ENCODE measurements at places on chromosomes 13 and 19. TPM values are rescaled to one million over a fixed set of nuclear protein-coding genes. Genes with fewer than 3 reads are reported as not detected.
A peak's percentile ranks its signal among the peaks of the same experiment; 100 is the strongest.

GRCh38 chr13:88384542-88384941 lies 713.4 kb downstream of the SLITRK5 start:
- no peak for DNase-seq
- no peak overlapping the region for H3K27ac ChIP-seq
- H3K4me1 ChIP-seq, result no peaks in the 10 kb centered on the region

GRCh38 chr19:51158474-51159129 lies 16.5 kb downstream of the SIGLEC7 start:
- H3K27me3 ChIP-seq, result no peaks in the 10 kb centered on the region
- DNase-seq, result peak; percentile 73
- no peaks in the 10 kb centered on the region for H3K36me3 ChIP-seq
- no peaks in the 10 kb centered on the region for H3K4me1 ChIP-seq
- no peak overlapping the region for H3K27ac ChIP-seq

DNA sequence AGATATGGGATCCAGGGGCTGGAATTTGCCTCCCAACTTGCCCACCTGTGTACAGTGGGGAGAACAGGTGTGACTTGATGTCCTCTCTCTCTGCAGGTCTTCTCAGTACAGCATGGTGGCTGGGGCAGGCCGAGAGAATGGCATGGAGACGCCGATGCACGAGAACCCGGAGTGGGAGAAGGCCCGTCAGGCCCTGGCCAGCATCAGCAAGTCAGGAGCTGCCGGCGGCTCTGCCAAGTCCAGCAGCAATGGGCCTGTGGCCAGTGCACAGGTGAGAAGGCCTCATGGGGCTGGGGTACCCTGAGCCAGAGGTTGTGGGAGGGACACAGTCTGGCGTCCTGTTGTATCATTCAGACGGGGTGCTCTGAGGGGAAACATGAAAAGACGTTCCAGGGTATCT lies 3.0 kb downstream of the LENG8 start:
- H3K36me3 ChIP-seq, result peaks cover 71% of the 10 kb centered on the region
- H3K27me3 ChIP-seq, result no peaks in the 10 kb centered on the region
- H3K27ac ChIP-seq, result no peak overlapping the region
- peaks cover 14% of the 10 kb centered on the region for H3K4me1 ChIP-seq
- no peak for DNase-seq

DNA sequence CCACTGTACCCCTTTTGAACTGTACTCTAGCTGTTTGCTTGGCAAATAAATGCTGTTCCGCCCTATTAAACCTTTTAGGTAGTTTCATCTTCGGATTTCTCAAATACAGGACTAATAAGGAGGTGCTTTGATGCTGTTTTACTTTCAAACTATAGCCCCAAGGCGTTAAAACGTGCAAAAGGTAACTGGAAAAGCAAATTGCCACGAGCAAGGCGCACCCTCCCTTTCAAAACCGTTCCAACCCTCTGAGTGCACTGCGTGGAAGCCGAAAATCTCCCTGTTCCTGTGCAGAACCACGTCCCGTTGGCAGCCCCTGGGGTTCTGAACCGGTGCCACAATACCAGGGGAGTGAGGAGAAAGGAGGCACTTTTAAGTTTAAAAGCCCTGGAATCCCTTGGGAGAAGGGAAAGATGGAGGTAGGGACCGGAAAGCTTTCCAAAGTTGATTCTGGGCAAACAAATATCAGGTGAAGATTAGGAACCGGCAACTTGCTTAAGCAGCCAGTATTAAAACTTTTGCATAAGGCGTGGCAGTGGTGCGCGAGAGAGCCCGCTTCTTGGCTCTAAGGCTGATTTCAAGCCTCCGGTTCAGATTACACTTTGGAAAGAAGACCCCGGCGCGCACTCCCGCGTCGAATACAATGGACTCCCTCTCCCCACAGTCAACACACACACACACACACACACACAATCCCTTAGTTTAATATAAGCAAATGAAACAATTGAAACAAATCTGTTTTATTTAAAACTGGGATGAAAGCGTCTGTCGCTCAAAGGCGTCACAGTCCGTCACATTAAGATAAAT lies 9.5 kb downstream of the POU4F1 start:
- H3K36me3 ChIP-seq, result no peaks in the 10 kb centered on the region
- H3K27ac ChIP-seq, result no peak overlapping the region
- no peak overlapping the region for H3K4me3 ChIP-seq
- H3K27me3 ChIP-seq, result peaks cover 25% of the 10 kb centered on the region
- DNase-seq, result no peak

DNA sequence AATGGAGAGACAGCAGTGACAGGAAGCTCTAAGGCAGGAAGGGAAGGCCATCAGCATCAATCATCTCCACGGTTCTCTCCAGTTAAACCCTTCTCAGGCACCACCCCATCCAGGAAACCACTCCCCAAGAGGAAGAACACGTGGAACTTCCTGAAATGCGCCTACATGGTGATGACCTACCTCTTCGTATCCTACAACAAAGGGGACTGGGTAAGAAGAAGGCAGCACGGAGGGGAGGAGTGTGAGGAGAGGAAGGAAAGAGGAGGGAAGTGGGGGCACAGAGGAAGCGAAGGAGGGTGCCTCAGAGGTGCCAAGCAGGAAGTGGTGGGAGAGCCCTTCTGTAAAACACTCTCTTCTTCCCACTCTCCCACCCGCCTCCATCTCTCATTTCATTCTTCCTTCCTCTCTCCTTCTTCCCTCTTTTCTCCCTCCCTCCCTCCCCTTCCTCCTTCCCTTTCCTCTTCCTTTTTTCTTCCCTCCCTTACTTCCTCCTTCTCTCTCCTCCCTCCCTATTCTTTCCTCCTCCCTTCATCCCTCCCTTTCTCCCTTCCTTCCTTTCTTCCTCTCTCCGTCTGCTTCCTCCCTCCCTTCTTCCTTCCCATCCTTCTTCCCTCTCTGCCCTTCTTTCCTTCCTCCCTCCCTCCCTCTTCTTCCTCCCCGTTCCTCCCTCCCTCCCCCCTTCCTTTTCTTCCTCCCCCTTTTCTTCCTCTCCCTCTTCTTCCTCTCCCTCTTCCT lies 12.6 kb downstream of the ZSCAN5A start:
- peak overlapping the region; percentile 38 for H3K4me3 ChIP-seq
- no peak overlapping the region for H3K27ac ChIP-seq
- peaks cover 2% of the 10 kb centered on the region for H3K36me3 ChIP-seq
- no peaks in the 10 kb centered on the region for H3K27me3 ChIP-seq

GRCh38 chr19:39705578-39706188 lies 1.4 kb downstream of the LGALS14 start:
- H3K4me1 ChIP-seq, result no peaks in the 10 kb centered on the region
- no peaks in the 10 kb centered on the region for H3K27me3 ChIP-seq
- no peak overlapping the region for H3K4me3 ChIP-seq
- H3K27ac ChIP-seq, result peak overlapping the region; percentile 31
- DNase-seq, result no peak

- no peaks in the 10 kb centered on the region for H3K4me1 ChIP-seq
- no peak overlapping the region for H3K27ac ChIP-seq
- no peak for DNase-seq
- H3K27me3 ChIP-seq, result peaks cover 27% of the 10 kb centered on the region
These were observed 37.3 kb downstream of the SOX1 start for GRCh38 chr13:112103961-112104880.

GRCh38 chr19:1570836-1571235 lies 2.7 kb upstream of the MEX3D start:
- H3K4me1 ChIP-seq, result peaks cover 15% of the 10 kb centered on the region
- no peak overlapping the region for H3K27ac ChIP-seq
- no peak for DNase-seq
- peaks cover 21% of the 10 kb centered on the region for H3K27me3 ChIP-seq

- H3K4me3 ChIP-seq, result no peak overlapping the region
- H3K36me3 ChIP-seq, result no peaks in the 10 kb centered on the region
- no peak overlapping the region for H3K27ac ChIP-seq
- no peaks in the 10 kb centered on the region for H3K27me3 ChIP-seq
- DNase-seq, result no peak
- peaks cover 29% of the 10 kb centered on the region for H3K4me1 ChIP-seq
These were observed 20.3 kb downstream of the LGALS16 start for GRCh38 chr19:39676004-39676403.

- H3K27me3 ChIP-seq, result no peaks in the 10 kb centered on the region
- peaks cover 24% of the 10 kb centered on the region for H3K4me1 ChIP-seq
- H3K4me3 ChIP-seq, result no peak overlapping the region
- DNase-seq, result no peak
- no peak overlapping the region for H3K27ac ChIP-seq
These were observed 25.0 kb downstream of the SH3GL1 start for GRCh38 chr19:4375164-4376027.

- DNase-seq, result no peak
- H3K36me3 ChIP-seq, result no peaks in the 10 kb centered on the region
- H3K27me3 ChIP-seq, result no peaks in the 10 kb centered on the region
- H3K4me3 ChIP-seq, result no peak overlapping the region
- no peak overlapping the region for H3K27ac ChIP-seq
These were observed 26.9 kb upstream of the TUBGCP3 start for GRCh38 chr13:112614835-112615234.

DNA sequence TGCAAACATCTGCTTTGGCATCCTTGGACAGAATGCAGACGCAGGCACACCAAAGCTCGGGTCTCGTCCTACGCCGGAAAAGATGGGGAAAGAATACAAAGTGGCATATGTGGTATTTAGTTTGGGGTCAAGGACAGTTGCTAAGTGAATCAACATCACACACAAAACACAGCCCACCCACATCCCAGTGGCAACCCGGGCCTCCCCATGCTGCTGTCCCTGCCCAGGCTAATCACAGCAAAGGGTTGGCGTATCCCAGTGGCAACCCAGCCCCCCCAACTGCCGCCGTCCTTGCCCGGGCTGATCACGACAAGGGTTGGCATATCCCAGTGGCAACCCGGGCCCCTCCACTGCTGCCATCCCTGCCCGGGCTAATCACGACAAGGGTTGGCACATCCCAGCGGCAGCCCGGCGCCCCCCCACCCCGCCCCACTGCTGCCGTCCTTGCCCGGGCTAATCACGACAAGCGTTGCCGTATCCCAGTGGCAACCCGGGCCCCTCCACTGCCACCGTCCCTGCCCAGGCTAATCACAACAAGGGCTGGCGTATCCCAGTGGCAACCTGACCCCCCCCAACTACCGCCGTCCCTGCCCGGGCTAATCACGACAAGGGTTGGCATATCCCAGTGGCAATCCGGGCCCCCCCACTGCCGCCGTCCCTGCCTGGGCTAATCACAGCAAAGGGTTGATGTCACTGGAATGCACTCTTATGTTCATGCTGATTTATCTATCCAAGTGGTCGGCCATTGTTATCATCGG lies 167.8 kb upstream of the SOX1 start:
- H3K27me3 ChIP-seq, result peaks cover 24% of the 10 kb centered on the region
- no peaks in the 10 kb centered on the region for H3K4me1 ChIP-seq
- no peak overlapping the region for H3K27ac ChIP-seq
- H3K36me3 ChIP-seq, result no peaks in the 10 kb centered on the region

- H3K36me3 ChIP-seq, result no peaks in the 10 kb centered on the region
- no peak overlapping the region for H3K27ac ChIP-seq
- no peak for DNase-seq
These were observed 3.5 kb upstream of the STK24 start for GRCh38 chr13:98580420-98580819.

DNA sequence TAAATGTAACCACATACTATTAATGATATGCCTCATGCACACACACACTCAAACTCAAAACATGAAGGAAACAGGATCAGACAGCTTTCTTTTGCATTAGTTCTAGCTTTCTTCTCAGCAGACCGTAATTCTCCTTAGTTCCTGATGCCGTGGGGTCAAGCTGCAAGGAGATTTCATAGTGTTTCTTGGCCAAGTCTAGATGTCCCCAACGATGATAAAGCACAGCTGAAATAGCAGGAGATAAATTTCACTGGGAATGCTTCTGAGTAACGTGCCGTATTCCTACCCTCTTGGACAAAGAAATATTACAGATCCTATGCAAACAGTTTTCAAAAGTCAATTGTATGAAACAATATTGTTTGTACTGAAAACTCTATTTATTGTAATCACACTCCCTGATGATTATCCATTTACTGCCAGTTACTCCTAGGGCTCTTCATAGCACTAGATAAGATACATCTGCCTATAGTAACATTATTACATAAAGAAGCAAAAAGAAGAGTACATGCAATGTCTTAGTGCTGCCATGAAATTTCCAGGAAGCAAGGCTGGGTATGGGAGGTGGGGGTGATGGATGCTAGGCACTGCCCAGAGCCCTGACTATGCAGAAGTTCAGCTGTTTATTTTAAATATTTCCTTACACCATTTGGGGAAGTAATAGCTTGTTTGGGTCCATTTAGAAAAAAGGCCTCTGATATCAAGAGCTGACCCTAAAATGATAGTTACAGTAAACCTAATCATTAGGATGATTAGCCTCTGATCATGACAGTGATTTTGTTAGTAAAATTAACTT lies 16.5 kb upstream of the GGACT start:
- no peak overlapping the region for H3K4me3 ChIP-seq
- H3K27ac ChIP-seq, result no peak overlapping the region
- peaks cover 5% of the 10 kb centered on the region for H3K36me3 ChIP-seq
- H3K4me1 ChIP-seq, result no peaks in the 10 kb centered on the region
- H3K27me3 ChIP-seq, result no peaks in the 10 kb centered on the region

- no peak for DNase-seq
- H3K4me3 ChIP-seq, result no peak overlapping the region
- H3K27me3 ChIP-seq, result no peaks in the 10 kb centered on the region
- no peaks in the 10 kb centered on the region for H3K36me3 ChIP-seq
These were observed 23.9 kb downstream of the ZDHHC20 start for GRCh38 chr13:21435231-21435630.

CAMSAP3 gene
- total RNA-seq, result 0.51 TPM

RNF17 gene
- total RNA-seq, result not detected

CPT1C gene
- total RNA-seq, result 1.4 TPM

VRK3 gene
- total RNA-seq, result 100 TPM
